NCI-H1694 (cell line): ENCODE measurements at places on chromosomes 5 and 9.

- no peak for DNase-seq
Measured at GRCh38 chr5:145925353-145925752, 11.0 kb upstream of the SH3RF2 start.

- peak; percentile 1 for DNase-seq
Measured at GRCh38 chr5:153573326-153574033, 83.0 kb downstream of the GRIA1 start.

DNA sequence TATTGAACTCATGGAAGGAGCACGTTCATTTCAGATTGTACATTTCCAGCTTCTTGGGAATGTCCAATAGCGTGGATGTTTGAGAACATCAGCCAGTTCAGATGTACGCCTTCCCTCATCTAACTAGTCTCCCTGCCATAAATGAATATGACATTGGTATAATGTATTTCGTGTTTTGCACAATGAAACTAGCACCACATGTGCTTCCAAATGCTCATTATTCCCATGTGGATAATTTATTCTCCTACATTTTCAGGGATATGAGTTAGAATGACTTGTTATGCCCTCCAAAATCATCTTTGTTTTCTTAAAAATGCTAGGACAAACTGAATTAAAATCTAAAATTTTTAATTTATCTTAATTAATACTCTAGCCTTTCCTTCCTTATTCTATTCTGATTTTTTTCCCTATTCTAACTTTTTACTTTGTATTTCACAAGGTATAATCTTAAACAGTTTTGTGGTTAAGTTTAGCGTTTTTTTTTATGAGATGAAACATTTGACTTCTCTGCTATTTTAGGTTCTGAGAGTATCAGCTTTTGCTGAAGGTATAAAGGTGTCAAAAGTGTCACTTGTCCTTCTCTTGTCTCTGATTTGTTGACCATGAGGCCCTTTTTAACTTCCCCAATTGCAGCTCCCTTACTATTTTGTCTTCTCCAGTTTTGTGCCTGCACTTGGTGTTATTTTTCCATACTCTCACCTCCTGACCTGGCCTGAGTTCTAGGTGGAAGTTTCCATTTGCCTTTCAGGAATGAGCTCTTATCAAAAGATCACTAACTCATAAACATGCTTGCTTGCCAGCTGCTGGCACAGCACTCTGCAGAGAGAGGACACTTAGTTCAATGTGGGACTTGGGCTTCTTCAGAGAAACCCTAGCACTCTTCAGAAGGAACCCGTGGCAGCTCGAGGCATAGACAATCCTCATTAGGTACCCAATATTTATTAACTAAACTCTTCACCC lies 106.8 kb downstream of the FRMD3 start:
- no peak for DNase-seq

DNA sequence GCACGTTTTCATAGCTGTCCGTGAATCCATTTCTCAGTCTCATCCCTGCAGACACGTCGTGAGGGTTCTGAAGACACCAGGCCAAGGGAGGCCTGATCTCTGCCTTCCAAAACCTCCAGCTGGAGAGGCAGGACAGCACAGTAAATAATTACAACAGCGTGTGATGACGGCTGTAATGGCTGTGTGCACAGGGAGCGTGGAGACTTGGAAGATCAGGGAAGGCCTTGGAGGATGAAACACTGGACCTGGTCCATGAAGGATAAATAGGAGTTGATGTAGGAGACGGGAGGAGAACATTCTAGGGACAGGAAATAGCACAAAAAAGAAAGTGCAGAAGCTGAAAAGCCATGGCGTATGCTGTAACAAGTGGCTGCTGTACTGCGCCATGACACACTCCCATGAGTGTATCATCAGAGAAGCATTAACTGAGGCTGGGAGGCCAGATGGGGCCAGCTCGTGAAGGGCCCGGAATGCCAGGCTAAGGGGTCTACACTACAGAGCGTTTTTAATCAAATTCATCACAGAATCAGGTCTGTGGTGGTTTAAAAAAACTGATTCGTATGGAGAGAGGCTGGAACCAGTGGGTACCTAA lies 97.2 kb downstream of the CRB2 start:
- no peak for DNase-seq

- no peak for DNase-seq
Measured at GRCh38 chr9:96457266-96457665, 7.3 kb downstream of the HABP4 start.

GRCh38 chr9:16510482-16510881 lies 360.0 kb downstream of the BNC2 start:
- DNase-seq: no peak

- DNase-seq: no peak
Measured at GRCh38 chr9:130497139-130497538, 52.4 kb downstream of the ASS1 start.

- DNase-seq: no peak
Measured at GRCh38 chr5:34609951-34610441, 46.1 kb upstream of the RAI14 start.

DNA sequence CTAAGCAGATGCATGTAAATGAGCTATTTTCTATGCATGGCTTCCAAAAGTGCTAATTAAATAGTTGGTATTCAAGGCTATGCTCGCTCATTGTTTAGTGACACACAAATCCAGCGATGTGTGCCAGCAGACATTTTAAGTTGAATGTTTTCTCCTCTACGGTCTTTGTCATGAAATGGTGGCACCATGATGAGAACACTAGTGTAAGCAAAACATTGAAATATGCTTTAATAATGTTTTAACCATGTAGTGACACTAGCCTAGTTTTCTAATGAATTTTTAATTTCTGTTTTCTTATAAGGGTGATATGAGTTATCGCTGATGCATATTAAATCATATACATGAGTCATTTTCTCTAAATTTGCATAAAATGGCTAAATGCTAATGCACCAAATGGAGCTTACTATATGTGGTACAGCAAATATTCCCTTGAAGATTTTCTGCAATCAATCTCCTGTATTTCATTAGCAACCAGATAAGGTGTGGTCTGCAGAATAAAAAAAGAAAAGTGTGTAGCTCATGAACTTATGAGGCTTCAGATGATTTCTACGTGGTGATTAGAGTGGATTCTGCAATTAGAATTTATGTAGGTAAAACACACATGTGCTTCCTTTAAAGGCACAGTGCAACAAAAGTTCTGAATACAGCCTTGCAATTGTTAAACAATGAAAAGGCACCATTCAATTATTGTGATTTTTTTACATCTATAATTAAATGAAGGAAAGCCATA lies 226.6 kb downstream of the MEF2C start:
- DNase-seq: no peak

- no peak for DNase-seq
Measured at GRCh38 chr9:126131066-126132010, 195.3 kb upstream of the MVB12B start.

DNA sequence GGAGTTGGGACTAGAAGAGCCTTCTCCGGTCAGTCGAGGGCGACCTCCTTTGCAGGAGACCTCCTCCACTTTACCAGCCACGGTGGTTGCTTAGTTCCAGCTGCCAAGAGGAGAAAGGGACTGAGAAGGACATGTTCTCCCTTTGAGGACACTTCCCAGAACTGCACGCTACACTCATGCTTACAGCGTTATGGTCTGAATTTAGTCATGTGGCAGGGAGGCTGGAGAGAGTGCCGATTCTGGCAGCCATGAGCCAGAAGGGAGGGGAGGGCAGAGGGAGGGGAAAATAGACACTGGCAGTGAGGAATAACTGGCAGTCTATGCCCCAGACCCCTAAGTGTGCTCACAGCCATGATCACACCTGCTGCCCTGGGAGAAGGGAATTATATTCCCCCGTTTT lies 47.8 kb downstream of the TSPAN17 start:
- DNase-seq: no peak

DNA sequence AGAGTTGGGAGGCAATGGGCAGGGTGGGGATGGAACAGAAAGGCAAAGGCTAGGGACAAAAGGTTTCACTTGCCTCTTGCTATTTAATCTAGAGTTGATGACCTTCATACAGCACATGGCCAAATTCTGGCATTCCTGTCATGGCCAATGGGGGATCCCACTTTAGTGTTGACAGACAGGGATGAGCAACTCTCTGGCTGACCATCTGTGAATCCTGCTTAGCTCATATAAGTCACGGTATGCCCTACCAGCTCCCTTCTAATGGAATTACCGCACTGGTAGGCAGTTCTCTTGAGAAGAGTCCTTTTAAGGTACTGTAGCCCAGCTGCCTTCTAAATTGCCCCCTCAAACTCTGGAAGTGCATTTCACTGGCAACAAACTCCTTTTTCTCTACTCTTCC lies 76.1 kb downstream of the MAMDC2 start:
- DNase-seq: no peak

- no peak for DNase-seq
Measured at GRCh38 chr9:132250324-132251262, 88.7 kb downstream of the NTNG2 start.

GRCh38 chr9:124813041-124813440 lies 36.1 kb downstream of the OLFML2A start:
- DNase-seq: no peak

GRCh38 chr5:79205965-79206364 lies 30.0 kb upstream of the JMY start:
- DNase-seq: no peak

- DNase-seq: peak; percentile 8
Measured at GRCh38 chr5:74638970-74639806, 1.3 kb downstream of the ENC1 start.

- no peak for DNase-seq
Measured at GRCh38 chr5:89457411-89458331, 574.7 kb upstream of the MEF2C start.

GRCh38 chr9:108742191-108742590 lies 113.6 kb downstream of the ACTL7B start:
- no peak for DNase-seq

GRCh38 chr9:121115466-121115865 lies 40.7 kb downstream of the CNTRL start:
- DNase-seq: no peak

DNA sequence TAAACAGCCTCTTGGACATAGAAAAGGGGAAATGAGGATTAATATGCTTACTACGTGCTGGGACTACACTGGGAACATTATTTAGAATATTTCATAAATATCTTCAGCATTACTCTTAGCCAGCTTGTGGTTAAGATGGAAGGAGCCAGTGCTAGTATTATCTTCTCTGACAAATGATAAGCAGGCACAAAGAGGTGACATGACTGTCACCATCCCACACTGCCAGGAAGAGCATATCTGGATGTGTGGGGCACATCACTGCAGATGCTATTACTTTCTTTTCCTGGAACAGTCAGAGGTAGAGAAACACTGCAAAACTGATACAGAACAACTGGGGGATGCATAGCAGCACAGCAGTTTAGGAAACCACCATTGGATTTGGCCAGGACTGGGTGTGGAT lies 281.0 kb upstream of the TNC start:
- DNase-seq: no peak

GRCh38 chr5:57718155-57718554 lies 235.5 kb upstream of the ACTBL2 start:
- no peak for DNase-seq

- DNase-seq: no peak
Measured at GRCh38 chr5:16776611-16777251, 159.4 kb downstream of the MYO10 start.

DNA sequence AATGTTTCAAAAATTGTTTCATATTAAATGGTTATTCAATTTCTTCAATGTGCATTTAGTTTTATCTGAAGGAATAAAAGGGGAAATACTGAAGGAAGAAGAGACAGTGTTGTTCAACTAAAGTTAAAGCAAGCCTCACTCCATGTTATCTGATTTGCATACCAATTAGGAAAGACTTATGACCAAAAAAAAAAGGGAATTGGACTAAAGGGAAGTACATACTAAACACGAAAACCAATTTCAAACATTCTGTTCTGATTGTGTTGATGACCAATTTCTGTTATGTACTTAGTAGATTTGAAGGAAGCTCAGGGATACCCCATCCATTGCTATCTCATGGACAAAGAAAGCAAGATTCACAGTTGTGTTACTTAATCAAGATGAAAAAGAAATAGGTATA lies 4.9 kb upstream of the GAPT start:
- no peak for DNase-seq

- DNase-seq: no peak
Measured at GRCh38 chr5:69050214-69050613, 43.6 kb upstream of the SLC30A5 start.

GRCh38 chr9:89528540-89528939 lies 30.6 kb upstream of the SEMA4D start:
- DNase-seq: no peak

- no peak for DNase-seq
Measured at GRCh38 chr9:21144603-21145002, 3.0 kb upstream of the IFNW1 start.
